Stimulated activated CD8-positive, alpha-beta memory T cell treated with anti-CD3 and anti-CD28 coated beads, Interleukin-4, amount 100 ng/mL, for 1 hour (primary cell): ENCODE measurements at places on chromosomes 2 and 18.

DNA sequence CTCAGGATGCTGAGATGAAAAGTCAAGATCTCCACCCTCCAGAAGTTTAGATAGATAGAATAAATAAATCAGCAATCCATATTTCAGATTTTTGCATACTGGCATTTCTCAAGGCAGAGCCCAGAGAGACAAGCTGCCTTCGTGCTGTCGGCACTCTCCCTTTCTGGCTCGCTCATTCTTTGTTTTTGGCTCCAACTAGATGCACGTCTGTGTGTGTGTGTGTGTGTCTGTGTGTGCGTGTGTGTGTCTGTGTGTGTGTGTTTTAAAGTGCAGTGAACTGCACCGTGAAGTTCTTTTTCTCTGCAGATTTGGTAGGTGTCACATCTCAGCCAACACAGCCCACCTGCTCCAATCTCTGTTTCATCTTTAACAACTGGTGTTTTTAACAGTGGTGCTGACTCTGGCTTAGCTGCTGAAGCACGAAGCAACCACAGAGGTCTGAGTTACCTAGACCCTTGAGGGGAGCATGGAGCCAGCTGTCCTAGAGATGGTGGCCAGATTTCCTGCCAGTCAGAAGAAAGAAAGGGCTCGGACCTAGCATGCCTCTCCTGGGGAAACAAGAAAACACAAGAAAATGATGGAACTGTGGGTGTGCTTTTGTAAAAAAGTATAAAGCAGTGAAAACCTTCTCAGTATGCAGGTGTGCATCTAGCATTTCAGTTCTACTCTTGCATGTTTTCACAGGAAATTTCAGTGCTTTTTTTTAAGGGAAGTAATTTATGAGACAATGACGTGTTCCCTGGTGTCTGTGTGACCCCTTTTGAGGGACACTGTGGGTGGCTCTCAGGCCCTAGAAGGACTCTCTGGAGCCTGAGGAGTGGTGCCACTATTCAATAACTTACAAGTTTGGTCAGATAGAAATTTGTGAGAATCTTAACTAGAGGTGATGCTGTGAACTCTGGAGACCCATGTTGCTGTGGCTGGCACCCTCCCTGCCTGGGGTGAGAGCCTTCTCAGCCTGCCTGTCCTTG, 364.3 kb downstream of the RNF144A start:
- DNase-seq = no peak

GRCh38 chr18:63505566-63506335, 29.0 kb downstream of the SERPINB5 start:
- DNase-seq = no peak

DNA sequence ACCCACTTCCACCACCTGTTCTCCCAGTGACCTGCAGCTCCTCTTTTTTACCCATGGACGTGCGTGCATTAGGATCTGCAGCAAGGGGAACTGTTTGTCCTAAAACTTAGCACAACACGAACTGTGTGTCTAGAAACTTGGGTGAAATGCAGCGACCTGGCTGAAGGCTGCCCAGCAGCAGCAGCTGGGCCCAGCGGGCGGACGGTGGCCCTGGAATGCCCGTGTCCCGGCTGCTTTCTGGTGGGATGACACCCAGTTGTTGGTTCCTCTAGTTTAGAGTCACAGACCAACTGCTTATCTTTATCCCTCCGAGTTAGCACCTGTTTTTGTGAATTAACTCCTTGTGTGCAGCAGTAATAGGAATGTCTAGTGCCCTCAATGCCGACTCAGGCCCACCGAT, 61.9 kb upstream of the PXDN start:
- DNase-seq = no peak

DNA sequence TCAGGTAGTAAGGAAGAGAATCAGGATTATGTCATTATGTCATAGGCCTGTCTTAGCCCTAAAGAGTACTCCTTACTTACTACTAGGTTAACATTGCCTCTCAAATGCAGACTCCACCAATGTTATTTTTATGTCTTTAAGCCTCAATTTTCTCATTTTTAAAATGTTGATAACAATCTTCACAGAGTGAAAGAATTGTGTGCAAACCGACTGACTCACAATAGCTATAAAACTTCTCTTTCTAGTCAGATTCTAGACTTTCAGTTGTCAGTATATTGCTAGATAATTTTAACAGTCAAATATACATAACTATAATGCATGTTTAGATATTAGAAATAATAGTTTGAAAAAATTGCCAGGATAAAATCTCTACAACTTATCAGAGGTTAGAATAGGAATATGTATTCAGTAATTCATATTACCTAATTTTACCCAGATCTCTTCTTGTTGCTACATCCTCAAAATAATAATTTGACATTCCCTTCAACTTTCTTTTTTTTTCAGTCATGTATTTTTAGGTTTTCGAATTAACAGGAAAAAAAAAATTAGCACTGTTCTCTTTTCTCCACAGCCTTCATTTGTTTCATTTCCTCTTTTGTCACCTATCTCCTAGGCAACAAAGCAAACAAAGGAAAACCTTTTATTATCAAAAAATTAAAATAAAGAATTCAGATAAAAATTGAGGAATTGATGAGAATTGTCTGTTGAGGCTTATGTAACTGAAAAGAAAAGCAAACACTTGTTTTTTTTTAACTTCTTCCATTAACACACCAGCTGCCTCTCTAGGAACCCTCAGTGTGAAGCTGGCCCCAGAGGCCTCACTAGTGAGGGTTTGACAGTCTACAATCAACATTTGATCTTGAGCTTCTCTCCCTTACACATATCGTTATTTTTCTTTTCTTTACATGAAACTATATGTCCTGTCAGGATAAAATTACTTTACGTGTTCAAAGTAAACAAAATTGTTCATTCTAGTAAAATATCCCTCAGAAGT, 279.0 kb downstream of the CALCRL start:
- no peak for DNase-seq

DNA sequence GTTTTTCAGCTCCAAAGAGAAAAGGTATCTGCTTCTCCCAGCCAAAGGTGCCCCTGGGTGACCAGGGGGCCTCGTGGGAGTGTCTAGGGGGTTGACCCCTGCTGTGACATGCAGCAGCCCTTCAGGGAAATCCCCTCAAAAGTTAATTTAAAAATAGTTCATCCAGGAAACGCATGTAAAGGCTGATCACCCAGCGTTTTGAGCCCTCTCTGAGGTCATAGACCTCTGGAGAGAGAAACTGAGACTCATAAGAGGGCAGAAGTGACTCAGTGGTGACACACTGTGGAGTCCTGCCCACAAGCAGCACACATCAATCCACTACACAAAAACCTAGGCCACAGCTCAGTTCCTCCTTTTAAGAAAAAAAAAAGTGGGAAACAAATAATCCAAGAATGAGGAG, 11.9 kb downstream of the GAL3ST2 start:
- DNase-seq = no peak

DNA sequence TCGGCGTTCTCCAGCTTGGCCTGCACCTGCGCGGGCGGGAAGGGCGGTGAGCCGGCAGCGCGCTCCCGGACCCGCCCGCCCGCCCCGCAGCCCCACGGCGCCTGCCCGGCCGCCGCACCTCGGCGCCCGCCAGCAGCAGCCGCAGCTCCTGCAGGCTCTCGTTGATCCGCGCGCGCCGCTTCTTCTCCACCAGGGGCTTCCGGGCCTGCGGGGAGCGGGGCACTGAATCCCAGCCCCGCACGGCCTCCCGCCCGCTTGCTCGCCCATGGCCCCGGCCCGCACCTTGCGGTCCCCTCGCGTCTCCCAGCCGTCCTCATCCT, 335 bp downstream of the HES6 start:
- no peak for DNase-seq

DNA sequence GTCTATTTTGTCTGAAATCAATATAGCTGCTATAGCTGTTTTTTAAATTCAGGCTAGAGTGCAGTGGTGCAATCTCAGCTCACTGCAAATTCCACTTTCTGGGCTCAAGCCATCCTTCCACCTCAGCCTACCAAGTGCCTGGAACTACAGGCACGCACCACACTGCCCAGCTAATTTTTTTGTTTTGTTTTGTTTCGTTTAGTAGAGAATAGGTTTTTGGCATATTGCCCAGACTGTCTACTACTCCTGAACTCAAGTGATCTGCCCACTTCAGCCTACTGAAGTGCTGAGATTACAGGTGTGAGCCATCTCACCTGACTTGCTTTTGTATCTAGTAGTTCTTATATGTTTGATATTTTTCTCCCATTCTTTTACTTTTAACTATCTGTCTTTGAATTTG, 259.7 kb downstream of the CDH19 start:
- no peak for DNase-seq

GRCh38 chr2:127566576-127566975, 31.1 kb downstream of the MYO7B start:
- no peak for DNase-seq

GRCh38 chr2:111617299-111618225, 266.4 kb downstream of the ANAPC1 start:
- no peak for DNase-seq

DNA sequence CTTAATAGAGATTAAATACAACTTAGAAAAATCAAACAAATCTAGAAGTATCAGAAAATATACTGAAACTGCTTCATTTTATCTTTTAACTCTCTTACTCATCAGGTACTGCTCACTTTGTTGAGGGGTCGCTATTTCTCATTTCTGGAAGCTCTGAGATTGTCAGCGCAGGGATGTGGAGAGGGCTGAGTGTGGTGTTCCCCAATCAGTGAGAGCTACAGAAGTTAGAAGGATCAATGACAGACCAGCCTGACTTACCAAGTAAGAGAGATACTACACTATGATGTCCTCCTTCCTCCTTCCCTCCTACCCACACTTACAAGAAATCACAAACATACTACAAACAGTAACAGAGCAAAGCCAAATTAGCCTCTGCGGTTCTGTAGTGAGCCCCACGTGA, 8.1 kb downstream of the GCFC2 start:
- DNase-seq = no peak

DNA sequence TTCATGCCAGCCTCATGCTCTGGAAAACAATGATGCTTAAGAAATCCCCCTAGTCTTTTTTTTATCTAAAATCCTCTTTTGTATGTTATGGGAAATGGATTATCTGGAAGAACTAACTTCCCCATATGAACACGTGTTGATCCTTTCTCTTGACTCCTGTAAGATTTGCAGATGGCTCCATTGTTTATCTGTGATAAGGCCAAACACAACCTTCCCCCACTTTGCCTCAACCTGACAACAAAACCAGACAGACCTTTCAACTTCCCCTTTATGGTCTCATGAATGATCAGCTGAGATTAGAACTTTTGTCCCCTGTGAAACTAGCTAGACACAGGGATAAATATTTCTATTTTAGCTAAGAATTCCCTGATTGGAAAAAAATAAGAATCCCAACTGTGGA, 828.0 kb upstream of the CDH2 start:
- DNase-seq = no peak

DNA sequence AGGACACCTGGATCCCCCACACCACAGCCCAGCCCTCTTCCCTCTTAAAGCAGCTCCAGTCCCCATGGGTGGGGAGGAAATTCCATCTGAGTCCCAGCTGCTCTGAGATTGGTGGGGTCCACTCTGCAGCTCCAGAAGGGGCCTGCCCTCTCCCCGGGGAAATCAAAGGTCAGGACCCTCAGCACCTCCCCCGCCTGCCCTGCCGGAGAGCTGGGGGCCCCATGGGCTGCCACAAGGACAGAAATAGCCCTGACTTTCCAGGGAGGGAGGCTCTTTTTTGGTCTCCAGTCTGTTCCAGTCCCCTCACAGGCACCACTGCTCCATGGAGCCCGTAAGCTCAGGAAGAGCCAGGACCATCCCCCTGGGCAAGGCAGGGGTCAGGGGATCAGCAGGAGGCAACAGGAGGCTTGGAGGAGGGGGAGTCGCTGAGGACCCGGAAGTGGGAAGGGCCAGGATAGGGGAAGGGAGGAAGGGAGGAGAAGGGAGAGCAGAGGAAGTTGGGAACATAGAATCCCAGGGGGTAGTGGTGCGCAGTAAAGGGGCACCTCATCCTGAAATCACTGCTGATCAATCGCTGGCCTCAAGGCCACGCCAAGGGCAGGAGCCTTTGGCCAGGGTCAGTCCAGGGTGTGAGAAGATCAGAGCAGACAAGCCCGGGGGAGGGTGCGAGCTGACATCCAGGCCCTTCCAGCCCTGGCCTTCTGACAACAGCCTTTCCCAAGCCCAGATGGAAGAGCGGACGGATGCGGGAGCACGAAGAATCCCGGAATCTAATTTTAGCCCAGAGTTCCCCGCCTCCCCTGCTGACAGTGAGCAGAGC, 7.6 kb downstream of the ADRA2B start:
- DNase-seq = no peak

GRCh38 chr2:59886759-59887158, 666.7 kb downstream of the BCL11A start:
- no peak for DNase-seq
